ENCODE measurements at places on chromosomes 11 and 22. TPM values are rescaled to one million over a fixed set of nuclear protein-coding genes. Genes with fewer than 3 reads are reported as not detected.

KCNK4 gene
- 0.43 TPM for total RNA-seq

DNA sequence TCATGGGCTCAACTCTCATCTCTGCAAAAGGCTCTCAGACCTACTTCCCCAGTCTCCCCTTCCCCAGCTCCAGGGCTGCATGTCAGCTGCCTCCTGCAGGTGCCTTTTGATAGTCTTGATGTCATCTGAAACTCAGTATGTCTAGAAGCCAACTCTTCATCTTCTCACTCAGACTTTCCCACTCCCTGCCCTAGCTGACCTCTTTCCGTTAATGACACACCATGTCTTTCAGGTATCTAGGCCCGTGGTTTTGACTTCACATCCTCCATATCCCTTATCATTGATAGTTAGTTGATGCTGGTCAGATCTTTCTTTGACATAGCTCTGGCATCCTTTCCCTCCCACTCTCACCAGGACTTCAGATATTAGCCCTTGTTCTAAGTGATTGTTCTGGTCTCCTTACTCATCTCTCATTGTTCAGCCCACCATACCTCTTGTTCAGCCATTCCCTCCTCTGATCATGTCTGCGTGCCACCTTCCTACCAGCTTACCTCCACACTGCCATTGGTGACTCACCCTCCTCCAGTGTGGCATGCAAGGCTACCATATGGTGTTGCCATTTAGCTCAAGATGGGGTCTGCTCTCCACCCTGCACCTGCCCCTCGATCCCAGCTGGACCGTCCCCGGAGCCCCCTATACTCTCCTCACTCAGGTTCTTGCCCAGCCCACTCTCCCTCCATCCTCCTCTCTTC, 18.4 kb downstream of the TTC12 start:
- DNase-seq: no peak

DNA sequence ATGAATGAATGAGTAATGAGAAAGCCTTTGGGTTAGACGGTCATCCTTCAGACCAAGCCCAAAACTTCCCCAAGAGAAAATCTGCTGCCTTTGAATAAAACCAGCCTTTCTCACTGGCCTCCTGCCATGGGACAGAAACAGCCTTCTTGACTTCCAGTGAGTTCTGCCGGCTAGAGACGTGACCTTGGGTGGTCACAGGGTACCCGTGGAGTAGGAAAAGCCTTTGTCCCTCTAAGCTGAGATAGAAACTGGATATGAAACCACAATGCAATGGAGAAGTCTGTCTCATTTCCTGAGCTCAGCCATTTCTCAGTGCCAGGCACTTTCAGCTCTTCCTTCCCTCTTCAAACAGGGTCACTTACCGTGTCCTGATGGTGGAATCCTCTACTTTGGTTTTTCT, 21.2 kb upstream of the YWHAH start:
- no peak for DNase-seq

OR52I1 gene
- total RNA-seq: not detected

DNA sequence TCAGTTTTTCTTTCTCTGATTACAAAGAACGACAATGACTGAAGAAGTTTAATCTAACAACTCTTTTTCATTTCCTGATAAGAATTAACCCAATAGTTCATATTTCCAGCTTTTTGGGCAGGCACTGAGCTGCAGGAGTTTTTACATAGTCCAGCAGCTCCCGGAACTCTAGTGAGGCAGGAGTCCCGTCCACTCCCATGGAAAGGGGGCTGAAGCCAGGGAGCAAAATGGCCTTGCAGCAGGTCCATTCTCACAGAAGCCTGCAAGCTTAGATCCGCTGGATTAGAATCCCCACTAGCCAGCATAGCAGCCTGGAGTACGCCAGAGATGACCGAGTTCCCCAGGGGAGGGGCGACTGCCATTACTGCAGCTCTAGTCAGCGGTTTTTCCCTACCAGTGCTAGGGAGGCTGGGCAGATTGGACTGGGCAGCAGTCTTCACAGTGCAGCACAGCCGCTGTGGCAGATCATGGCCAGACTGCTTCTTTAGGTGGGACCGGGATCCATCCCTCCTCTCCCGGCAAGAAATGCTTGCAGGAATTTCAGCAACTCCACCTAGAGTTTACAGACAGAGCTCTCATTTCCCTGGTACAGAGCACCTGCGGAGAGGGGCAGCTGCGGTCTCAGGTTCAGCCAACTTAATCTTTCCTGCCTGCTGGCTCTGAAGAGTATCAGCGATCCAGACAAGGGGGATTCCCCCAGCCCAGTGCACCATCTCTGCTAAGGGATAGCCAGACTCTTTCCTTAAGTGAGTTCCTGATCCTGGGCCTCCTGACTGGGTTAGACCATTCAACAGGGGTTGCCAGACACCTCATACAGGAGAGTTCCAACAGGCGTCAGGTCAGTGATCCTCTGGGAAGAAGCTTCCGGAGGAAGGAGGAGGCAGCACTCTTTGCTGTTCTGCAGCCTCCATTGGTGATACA, 742 bp upstream of the CASP4 start:
- no peak for DNase-seq

CCDC73 gene
- not detected for total RNA-seq

GRCh38 chr11:62115085-62115694, 8.6 kb upstream of the INCENP start:
- no peak for DNase-seq

GRCh38 chr11:70314730-70315129, 44.2 kb downstream of the PPFIA1 start:
- DNase-seq: no peak

DNA sequence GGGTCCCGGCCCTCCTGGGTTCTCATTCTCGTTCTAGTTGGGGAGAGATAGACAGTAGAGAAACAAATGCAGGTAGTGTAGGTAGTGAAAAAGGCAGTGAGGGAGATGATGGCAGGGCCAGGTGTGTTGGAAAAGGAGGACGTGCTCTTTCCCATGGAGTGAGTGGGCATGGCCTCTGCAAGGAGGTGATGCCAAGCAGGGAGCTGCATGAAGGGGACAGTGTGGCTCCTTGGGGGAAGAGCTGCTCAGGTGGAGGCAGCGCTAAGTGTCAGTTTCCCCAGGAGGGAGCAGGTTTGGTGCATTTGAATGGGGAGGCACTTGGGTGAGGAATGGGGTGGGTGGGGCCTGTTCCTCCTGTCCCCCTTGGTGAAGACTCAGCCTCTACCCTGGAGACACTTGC, 22.2 kb downstream of the MCM5 start:
- DNase-seq: no peak

DNA sequence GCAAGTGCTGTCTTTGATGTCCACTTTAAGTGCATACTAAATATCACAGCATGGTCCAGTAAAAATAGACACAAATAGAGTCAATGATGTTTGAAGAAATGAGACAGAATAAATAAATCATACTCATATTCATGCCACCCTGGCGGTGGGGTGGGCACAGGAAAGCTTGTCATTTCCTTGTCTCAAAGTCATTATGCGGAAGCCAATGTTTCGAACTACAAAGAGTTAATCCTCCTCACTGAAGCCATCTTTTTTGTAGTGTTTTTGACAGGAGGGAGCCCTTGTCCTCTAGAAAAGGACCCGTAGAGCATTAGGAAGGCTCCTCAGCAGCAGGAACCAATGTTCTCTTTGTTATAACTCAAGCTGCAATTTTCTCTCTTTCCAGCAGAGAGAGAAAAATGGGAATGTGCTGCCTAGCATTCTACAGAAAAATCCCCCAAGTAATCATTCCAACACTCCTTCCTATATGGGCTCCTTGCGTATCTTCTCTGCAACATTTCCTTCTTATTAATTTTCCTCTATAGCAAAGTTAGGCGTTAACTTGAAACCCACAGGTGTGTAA, 30.6 kb downstream of the SC5D start:
- DNase-seq: no peak

DNA sequence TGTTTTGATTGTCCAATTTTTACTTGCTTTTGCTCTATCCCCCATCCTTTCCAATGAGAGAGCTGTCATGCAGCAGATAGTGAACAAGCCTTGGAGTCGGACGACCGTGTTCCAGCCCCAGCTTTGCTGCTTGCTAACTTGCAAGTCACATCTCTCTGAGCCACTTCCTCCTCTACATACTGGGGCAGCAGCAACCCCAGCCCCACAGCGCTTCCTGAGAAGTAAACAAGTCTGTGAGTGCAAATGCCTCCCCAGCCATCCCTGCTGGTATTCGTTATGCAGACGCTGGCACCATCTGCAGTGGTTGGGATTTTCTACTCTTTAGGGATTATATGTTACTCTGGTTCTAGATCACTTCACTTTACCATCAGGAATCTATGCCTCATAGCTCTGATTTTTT, 35.0 kb downstream of the TPBGL start:
- no peak for DNase-seq

- DNase-seq: no peak
Measured at GRCh38 chr22:45235101-45235777, 5.5 kb downstream of the KIAA0930 start.

DNA sequence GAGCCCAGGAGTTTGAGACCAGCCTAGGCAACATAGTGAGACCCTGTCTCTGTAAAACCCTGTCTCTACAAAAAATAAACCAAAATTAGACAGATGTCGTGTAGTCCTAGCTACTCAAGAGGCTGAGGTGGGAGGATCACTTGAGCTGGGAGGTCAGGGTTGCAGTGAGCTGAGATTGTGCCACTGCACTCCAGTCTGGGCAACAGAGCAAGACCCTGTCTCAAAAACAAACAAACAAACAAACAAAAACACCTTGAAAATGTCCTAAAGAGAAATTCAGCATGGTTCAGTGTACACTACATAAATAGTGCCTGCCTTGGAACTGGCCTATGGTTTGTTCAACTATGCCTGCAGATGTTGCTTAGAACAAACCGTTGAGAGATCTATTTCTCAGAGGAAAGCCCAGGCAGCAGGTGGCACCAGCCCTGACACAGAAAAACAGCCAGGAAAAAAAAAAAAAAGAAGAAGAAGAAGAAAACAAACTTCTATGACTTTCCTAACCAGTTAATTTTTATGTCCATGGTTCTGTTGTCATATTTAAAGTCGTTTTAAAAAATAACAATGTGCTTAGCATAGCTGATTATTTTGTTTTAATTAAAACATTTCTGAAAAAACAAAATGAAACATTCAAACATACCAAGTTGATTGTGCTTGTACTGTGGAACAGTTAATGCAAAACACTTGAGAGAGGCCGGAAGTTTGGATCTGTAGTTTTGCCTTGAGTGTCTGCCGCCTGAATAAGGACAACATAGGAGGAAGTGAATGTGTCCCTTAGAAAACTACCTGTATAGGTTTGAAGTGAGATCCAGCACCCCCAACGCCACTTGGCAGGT, 5.4 kb downstream of the KREMEN1 start:
- DNase-seq: no peak

DNA sequence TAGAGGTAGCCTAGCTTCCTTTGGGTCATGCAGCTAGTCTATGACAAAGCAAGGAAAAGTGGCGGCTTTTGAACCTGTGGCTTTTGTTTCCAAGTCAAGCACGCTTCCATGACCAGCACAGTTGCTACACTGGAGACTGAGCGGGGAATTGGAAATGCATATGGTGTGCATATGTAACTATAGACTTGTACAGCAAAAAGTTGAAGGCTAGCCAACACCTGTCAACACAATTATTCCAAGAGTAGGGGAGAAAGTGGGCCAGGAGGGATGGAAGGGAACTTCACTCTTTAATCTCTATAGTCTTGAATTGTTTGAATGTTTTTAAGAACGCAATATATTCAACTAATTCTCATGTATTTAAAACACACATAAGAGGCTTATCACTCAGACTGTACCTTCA, 218.5 kb upstream of the CADM1 start:
- DNase-seq: no peak

TMX2 gene
- total RNA-seq: 62.2 TPM

MMP1 gene
- not detected for total RNA-seq

DNA sequence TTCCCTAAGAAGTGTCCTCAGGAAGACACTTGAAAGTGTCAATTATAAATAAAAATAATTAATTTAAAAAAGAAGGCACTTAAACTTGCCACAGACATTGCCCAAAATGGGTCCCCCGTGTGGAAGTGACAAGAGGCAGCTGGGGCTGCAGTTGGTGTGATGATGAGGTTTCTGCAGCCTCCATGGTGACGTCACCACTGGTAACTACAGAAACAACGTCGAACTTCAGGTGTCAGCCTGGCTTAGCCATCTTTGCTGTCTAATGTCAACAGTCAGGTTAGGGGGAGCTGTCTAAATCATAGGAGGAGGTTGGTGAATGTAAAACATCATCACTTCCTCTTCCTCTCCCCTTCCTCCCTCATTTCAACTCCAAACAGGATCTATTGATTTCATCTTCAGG, 328.6 kb downstream of the MN1 start:
- no peak for DNase-seq

OR52N4 gene
- not detected for total RNA-seq

GRCh38 chr11:60164550-60165075, 18.3 kb downstream of the MS4A6A start:
- DNase-seq: no peak

- no peak for DNase-seq
Measured at GRCh38 chr11:19173004-19173689, 28.6 kb downstream of the CSRP3 start.

FBLN1 gene
- 240 TPM for total RNA-seq

GRCh38 chr11:115499241-115499799, 4.9 kb downstream of the CADM1 start:
- no peak for DNase-seq

DNA sequence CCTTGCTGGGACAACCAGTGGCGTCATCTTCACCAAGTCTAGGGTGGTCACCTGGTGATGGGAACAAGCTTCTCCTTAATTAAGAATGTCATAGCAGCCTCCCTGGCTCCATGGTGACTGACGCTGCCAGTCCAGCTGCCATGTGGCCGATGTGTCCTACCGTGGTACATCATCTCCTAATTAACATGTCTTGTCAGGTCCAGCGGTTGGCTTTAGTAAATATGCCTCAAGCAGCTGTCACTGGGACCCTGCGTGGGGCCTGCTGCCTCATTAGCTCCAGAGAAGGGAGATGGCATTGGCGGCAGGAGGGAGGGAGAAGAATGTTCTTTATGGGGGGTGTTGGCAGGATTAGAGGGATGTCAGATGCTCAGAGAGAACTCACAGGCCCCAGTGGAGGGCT, 271.9 kb downstream of the ST3GAL4 start:
- no peak for DNase-seq

TPBGL gene
- total RNA-seq: 0.13 TPM

DNA sequence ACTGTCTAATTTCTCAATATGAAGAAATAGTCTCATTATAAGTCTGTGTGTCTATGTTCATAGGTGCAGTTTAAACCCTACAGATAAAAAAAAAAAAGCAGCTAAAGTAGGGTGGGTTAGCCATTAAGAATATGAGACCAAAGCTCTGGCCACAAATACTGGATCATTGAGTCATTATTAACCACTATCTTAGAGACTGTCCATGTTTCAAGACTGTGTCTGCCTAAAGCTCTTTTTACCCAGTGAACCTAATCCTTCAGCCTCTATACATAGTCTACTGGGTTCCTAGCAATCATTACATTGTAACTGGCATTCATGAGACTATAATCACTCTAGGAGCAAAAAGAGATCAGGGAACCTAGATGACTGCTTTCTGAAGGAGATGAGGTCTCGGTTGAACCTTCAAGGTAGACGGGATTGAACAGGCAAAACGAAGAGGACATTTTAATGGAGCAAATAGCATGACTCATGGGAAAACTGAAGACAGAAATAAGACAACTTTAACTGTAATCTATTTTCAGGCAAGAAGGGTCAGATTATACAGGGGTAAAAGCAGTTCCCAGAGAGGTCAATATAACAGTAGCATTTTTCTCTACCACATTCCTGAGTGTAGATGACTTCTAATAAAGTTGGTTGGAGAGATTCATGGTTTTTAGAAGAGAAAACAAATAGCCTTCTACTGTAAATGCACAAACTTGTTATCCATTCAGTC, 64.0 kb upstream of the FIBIN start:
- DNase-seq: no peak

GRCh38 chr11:68256331-68256741, 15.4 kb downstream of the C11orf24 start:
- no peak for DNase-seq

GDPD4 gene
- total RNA-seq: not detected

- DNase-seq: no peak
Measured at GRCh38 chr11:6206456-6207180, 1.3 kb downstream of the C11orf42 start.

BATF2 gene
- not detected for total RNA-seq

MFRP gene
- total RNA-seq: not detected

Measured in osteocyte (in vitro differentiated cells).